ENCODE measurements at places on chromosomes 6 and 20.
A peak's percentile ranks its signal among the peaks of the same experiment; 100 is the strongest.

DNA sequence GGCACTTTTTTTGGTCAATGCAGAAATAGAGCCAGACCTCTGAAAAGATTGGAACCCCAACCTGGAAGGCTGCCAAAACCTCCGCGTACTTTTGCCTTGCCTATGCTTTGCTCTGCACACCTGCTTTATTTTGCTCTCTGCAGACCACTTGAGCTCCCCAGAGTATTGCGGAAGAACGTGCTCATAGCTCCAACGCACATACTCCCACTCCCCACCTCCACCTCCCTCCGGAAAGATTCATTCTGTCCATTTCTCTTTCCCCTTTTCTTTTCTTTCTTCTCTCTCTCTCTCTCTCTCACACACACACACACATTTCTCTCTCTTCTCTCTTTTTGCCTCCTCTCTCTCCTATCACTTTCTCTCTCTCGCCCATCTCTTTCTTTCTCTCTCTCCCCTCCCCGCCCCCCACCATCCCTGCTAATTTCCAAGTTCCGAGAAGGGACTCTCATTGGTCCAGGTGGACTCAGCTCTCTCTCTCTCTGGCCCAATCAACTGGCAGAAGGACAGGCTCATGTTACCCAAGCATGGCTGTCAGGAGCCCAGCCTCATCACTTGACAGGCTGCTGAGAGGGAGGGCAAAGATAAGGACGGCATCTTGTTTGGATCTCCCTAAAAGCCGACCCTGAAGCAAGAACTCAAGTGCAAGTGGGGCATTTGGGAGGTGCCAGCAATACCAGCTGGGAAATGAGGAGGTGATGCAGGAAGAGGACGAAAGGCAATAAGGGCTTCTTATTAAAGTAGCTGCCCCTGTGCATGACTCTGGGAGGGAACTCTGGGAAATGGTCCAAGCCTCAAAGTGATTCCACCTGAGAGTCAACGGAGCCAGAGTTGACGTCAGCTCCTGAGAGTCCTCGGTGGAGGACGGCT is 246.1 kb downstream of the LY86 start:
- DNase-seq = no peak

- no peak for DNase-seq
Measured at GRCh38 chr6:154453329-154453728, 57.2 kb downstream of the CNKSR3 start.

GRCh38 chr6:134470457-134470975 is 152.6 kb upstream of the SGK1 start:
- DNase-seq = no peak

DNA sequence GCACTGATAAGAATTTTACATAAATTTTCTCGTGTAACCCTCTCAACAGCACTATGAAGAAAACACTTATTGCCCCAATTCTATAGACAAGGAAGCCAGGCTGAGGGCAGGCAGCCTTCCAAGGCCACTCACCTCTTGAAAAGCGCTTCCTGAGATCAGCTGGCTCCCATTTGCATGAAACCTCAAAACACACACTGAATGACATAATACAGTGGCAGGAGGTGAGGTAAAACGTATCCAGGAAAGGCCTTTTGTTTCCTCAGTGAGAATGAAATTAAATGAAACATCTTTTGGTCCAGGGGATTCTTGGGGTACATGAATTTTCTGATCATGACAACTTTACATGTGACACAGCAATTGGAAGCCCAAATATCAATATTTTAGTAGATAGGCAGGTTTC is 112.5 kb downstream of the WDR27 start:
- peak; percentile 55 for DNase-seq

- peak; percentile 59 for DNase-seq
Measured at GRCh38 chr6:32047855-32048766, 9.9 kb downstream of the CYP21A2 start.

DNA sequence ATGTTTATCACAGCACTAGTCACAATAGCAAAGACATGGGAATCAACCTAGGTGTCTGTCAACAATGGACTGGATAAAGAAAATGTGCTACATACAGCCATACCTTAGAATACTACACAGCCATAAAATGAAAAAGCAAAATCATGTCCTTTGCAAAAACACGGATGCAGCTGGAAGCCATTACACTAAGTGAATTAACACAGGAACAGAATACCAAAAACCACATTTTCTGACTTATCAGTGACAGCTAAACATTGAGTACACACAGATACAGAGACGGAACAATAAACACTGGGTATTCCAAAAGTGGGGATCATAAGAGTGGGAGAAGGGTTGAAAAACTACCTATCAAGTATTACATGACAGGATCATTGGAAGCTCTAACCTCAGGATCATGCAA is 43.3 kb upstream of the DST start:
- DNase-seq = no peak

GRCh38 chr6:74749211-74750147 is 456.4 kb downstream of the COL12A1 start:
- no peak for DNase-seq

DNA sequence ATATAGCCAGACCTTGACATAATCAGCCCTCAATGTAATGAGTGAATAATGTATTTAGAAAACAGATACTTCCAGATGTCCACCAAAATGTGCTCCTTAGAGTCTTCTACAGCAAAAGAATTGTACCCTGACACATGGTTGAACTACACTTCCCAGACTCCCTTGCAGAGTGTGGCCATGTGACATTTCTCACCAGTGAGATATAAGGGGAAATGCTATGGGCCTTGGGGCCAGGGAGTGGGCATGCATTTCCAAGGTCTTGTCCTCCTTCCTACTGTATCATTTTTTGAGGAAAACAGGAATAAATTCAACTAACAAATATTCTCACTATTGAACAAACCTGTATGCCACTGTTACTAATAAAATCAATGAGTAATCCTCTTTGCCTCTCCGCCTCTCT is 211.4 kb upstream of the SMLR1 start:
- no peak for DNase-seq

DNA sequence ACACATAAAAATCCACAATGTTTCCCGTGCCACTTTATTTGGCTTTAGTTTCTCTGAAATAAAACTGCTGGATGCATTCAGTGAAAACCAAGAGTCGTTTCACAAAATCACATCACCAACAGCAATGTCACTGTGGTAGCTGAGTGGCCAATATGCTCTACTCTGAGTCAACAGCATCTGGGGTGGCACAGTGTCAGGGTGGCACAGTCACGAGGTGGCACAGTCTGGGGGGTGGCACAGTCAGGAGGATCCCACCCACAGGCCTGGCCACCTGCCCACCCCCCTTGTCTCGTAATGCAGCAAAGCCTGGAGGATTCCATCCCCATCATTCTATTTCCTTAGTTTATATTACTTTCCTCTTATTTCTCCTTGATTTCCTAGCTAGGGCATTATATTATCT is 87.0 kb downstream of the ANKRD60 start:
- DNase-seq = no peak

DNA sequence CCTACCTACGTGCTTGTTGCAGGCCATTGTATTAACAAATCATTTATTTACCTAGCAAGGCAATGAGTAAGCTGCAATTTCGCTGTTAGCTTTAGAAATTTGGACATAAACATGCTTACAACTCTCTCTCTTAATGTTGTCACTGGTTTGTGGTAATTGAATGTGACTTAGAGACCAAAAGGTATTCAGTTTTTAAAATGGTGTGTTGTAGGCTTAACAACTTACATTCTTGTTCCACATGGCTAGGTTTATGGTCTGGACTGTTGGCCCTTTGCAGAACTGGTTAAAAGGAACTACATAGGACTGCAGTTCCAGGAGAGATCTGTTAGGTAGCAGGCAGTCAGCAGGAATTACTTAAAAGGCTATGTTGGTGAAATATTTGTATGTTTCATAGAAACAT is 10.3 kb upstream of the CTAGE9 start:
- DNase-seq = no peak

- DNase-seq = no peak
Measured at GRCh38 chr20:61846741-61847419, 218.8 kb downstream of the TAF4 start.

DNA sequence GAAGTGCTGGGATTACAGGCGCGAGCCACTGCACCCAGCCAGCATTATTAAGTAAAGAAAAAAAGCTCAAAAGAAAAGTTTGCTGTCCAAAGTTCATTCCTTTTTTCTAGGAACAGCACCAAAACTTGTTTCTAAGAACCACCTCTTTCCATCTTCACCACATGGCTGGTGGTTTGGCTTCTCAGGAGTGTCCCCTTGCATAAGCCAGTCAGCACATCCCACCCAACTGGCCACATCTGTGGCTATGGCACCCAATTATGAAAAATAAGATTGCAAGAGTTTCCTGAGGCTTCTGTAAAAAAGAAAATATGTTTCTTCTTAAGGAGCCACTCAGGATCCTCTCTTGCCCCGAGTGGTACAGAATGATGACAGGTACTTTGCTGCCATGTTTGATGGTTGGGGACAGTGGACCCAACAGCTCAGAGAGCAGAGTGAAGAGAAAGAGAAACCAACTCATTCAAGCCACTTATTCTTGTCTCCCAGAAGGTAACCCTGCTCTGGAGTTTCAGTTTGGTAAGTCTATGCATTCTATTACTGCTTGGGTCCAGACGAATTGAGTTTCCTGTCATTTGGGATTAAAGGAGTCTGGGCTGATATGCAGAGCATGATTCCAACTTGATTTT is 65.3 kb downstream of the PSMB1 start:
- no peak for DNase-seq

GRCh38 chr6:136326038-136326553 is 36.5 kb upstream of the BCLAF1 start:
- no peak for DNase-seq

DNA sequence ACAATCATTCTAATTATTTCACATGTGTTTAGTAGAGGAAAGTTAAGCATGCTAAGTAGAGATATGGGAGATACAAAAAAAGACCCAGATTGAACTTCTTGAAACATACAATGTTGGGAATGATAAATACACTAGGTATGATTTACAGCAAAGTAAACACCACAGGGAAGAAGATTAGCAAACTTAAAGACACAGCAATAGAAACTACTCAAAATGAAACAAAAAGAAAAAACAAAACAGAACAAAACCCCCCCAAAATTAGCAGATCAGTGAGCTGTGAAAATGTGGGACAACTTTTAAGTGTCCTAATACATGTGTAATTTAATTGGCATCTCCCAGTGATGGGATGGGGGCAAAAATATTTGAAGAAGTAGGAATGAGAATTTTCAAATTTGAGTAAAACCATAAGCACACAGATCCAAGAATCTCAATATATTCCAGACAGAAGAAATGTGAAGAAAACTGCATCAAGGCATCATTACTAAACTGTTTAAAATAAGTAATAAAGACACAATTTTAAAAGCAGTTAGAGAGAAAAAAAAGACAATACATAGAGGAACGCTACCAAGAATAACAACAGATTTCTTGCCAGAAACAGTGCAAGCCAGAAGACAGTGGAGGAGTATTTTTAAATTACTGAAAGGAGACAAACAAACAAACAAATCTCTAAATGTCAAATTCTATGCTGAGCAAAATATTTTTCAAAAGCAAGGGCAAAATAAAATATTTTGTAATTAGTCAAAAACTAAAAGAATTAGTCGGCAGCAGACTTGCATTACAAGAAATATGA is 473.7 kb downstream of the QKI start:
- no peak for DNase-seq

DNA sequence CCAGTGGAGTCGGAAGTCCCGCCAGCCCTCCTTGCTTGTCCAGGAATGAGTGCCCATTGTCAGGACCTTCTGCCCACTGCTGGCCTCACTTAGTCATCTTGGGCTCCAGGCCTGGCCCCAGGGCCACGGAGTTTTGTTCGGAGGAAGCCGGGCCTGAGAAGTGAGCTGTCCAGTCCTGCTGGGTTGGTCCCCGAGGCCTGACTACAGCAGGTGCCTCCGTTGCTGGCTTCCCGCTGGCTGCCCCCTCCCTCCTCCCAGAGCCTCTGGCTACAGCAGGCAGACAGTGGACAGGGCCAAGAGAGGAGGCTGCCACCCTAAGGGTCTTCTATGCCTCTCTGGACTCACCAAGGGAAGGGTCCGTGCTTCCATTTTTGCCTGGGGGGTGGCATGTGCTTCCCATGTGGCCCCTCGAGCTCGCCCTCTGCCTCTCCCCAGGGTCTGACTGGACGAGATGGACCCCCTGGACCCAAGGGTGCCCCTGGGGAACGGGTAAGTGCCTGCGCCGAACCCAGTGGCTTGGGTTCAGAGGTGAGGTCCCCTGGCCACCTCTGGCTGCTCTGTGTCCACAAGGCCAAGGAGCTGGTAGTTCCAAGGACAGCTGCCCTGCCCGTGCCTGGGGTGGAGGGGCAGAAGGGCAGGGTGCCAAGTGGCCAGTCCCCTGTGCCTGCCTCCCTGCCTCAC is 2.8 kb downstream of the COL9A3 start:
- DNase-seq = no peak

GRCh38 chr20:10790013-10790412 is 116.2 kb upstream of the JAG1 start:
- no peak for DNase-seq

DNA sequence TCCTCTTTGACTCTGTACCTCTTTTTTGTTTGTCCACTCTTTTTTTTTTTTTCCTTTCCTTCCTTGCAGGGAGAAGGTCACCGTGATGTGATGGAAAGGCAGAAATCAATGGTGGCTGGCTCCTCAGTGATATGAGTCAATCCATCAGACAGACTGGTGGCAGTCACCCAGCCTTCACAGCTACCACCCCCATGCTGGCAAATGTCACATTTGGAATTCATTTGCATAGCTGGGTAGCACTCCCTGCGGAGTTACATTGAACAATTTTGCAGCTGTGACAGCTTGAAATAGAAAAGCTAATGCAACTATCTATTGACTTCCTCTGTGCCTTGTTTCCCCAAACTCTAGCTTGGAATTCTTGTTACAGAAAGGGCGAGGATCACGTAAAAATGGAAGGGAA is 668.4 kb downstream of the C6orf118 start:
- DNase-seq = no peak

DNA sequence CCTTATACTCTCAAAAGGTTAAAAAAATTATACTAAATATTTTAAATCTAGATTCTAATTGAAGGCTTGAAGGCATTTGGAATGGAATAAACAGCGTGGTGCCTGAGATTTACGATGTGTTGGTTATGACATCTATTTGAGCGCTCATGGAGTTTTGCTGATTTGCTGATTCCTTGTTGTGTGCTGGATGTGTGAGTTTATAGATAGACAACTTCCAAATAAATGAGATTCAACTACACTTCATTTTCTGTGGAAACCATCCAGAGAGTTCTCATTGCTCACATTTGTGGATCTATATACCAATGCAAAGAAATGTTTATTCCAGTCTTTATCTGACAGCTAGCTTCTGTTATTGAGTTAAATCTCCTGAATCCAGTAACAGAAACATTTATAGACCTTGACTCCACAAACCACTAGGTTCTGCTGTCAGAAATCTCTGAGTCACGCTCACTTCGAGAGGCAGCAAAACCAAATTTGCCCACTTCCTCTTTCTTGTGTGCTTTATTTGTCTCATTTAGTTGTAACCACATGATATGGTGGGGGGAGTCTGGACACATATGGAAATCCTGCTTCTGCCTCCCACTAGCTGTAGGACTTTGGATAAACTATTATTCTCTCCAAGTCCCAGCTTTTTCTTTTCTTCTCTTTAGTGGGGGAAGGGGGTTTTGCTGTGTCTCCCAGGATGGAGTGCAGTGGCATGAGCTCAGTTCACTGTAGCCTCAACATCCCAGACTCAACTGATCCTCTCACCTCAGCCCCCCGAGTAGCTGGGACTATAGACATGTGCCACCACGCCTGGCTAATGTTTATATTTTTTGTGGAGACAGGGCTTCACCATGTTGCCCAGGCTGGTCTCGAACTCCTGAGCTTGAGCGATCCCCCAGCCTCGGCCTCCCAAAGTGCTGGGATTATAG is 54.5 kb downstream of the IPCEF1 start:
- DNase-seq = peak; percentile 4

GRCh38 chr6:34018961-34019606 is 126.8 kb downstream of the GRM4 start:
- no peak for DNase-seq

Measured in immature natural killer cell (primary cell).